ENCODE measurements at places on chromosomes 4 and X.
A peak's percentile ranks its signal among the peaks of the same experiment; 100 is the strongest.

DNA sequence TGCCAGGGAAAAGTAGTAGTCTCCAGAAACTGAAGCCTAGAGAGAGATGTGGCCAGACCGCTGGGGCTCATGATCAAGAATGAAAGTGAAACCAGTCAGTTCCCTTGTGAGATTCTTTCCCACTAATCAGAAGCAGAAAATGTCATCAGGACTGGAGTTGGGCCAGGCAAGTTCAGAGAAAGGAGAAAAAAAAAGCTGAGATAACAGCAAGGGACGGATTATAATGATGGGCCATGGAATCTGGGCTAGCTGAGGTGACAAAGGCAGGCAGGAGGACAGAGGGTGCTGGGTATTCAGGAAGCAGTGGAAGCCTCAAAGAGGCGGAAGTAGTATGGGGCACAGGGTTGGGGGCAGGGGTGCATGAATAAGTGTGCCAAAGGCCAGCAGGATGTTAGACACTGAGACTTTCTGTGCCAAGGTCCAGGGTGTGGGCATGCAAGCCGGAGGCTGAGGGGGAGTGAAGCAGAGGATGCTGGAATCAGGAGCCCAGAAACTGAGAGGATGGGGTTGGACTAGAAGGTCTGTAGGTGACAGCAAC is 2.5 kb downstream of the CXorf38 start:
- DNase-seq: peak; percentile 66

DNA sequence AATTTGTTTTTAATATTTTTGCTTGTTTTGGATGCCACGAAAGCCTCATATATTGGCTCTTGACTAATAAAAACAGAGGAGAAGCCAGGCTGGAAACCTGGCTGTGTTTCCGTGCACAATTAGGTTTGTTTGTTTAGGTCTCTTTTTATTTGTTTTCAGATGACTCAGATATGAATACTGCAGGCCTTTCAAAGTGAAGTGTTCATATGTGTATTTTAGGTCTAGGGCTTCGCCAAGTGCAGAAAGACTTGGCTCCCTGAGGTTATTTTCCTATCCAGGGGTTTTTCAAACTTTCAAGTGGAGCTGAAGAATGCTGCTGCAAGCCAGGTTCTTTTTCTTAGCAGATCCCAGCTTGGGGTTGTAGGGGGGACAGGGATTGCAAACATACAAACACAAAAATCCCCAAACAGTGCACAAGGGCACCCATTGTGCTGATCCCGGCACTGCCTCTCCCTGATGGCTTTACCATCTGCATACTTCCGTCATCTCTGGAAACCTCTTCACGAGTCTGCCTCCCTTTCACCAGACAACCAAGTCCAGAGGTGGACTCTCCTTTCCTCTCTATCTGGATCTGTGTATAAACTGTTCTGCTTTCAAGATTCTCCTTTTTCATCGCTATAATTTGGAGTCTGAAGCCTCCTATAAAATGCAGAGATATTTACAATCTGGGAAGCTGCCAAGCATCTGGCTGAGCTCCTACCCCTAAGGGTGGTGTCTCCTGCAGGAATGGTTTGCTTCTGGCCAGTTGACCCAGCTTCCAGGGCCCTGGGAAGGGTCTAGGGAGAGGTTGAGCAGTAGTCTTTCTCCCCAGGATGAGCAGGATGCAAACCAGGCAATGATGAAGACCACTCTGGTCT is 108.6 kb downstream of the SMIM20 start:
- peak; percentile 37 for DNase-seq

- no peak for DNase-seq
Observed at GRCh38 chr4:157079441-157079840, 3.5 kb downstream of the GLRB start.

GRCh38 chr4:147090486-147090885 is 144.8 kb upstream of the TTC29 start:
- no peak for DNase-seq

- no peak for DNase-seq
Observed at GRCh38 chrX:38138900-38139299, 81.8 kb downstream of the SRPX start.

DNA sequence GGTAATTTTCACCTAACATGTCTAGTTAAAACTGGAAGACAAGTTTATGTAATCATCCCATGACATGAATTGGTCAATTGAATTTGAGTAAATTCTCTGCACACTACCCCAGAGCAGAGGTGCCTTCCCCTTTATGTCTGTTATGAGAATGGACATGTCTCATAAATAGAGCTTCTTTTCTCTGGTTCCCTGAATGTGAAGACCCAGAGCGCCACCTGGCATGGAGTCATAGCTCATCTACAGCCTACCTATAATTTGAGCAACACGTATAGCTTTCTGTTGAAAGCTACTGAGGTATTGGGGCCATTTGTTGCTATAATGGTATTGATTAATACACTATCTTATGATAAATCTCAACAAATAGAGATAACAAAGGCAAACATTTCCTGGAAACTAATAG is 626.5 kb upstream of the GALNTL6 start:
- no peak for DNase-seq

GRCh38 chrX:131830400-131831184 is 192.5 kb upstream of the STK26 start:
- peak; percentile 28 for DNase-seq

DNA sequence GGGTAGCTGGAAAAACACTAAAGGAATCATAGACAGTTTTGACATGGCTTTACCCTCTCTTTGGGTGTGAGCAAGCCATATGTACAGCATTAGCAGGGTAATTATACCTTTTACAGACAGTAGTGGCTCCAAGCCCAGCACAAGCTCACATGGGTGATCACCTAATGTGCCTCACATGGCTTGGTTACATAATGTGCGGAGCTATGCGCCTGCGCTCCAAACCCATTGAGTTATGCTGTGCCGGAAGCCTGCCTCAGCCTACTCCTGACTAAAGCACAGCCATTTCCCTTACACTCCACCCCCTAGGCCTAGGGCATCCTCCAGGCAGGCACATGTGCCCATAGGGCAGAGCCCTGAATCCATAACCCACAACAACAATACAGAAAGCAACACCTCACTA is 6.5 kb upstream of the TSPAN5 start:
- no peak for DNase-seq

DNA sequence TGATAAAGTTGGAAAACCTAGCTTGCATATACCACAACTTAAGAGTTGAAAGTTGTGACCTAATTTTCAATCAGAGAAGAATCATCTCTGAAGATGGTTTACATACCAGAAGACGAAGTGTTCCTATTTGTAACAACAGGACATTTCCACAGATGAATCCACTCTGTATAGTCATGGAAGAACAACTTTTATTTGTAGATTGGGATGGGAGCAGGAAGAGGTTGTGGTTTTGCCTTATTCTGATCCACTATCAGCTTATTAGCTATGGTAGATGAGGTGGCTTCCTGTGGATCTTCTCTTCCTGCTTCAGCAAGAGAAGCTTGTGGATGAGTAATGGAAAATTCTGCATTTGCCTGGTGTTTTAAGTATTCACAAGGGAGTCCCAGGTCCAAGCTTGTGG is 18.6 kb upstream of the SUPT20HL1 start:
- DNase-seq: no peak

DNA sequence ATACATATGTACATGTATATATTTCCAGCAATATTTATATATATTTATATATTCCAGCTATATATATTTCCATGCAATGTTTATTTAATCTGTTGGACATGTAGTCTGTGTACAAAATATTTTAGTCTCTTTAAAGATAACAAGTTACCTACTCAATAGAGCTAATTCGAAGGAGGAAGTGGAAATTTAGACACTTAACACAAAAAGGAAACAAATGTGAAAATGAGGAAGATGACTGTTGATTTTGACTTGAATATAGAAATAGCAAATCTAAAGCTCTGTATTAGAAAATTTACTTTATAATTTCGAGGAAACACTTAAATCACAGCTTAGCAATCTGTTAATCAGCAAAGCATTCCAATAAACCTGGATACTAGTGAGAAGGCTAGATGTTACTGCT is 1064.4 kb downstream of the PCDH7 start:
- DNase-seq: no peak

- DNase-seq: no peak
Observed at GRCh38 chr4:52932591-52933470, 70.7 kb downstream of the RASL11B start.

DNA sequence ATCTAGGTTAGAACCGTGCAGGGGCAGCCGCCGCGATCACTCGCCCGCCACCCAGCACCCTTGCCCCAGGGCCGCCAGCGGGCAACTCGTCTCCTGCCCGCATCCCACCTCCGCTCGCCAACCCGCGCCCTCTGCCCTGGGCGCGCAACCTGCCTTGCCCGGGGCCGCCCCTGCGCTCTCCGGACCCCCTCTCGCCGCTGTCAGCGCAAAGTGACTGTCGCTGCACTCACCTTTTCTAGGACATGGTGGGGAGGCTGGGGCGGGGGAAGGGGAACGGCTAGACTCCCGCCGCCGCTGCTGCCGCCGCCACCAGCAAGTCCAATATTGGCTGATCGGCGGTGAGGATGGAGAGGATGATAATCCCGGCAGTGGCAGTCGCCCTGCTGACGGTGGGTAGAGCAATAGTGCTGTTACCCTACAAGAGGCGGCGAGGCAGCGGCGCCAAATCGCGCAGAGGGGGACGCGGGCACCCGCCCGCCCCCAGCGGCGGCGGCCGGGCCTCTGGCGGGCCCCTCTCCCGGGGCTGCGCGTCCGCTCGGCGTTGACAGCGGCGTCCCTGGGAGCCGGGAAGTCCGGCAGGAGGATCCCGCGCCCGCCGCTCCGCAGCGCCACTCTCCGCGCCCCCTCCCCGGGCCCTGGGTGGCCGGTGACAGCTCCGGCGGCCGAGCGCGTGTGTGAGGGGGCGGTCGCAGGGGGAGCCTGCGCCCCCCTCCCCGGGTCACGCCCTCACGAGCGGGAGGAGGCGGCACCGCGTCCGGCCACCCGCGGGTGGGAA is 2.3 kb upstream of the NR3C2 start:
- peak; percentile 18 for DNase-seq

GRCh38 chr4:186722796-186723291 is 812 bp downstream of the FAT1 start:
- DNase-seq: peak; percentile 65

DNA sequence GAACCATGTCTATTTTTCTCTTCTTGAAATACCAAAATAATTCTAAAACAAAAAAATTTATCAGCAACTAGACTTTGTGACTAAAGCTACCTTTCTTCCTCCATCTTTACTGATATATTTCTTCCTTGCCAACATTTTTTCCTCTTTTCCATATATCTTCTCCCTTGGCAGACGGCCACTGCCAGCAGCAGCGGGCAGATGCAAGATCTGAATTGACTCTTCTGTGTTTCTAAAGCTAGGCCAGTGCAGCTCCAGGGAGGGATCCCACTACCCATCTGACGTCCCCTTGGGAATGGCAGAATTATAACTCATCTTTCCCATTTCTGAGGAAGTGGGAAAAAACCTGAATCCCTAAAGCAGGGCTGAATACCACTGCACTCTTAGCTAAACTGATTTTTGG is 206.4 kb downstream of the NR3C2 start:
- DNase-seq: no peak

DNA sequence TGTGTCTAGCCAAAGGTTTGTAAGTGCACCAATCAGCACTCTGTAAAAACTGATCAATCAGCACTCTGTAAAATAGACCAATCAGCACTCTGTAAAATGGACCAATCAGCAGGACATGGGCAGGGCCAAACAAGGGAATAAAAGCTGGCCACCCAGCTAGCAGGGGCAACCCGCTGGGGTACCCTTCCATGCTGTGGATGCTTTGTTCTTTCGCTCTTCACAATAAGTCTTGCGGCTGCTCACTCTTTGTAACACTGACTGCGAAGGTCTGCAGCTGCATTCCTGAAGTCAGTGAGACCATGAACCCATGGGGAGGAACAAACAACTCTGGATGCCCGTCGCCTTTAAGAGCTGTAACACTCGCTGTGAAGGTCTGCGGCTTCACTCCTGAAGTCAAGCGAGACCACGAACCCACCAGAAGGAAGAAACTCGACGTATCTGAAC is 14.3 kb downstream of the HNRNPDL start:
- DNase-seq: no peak

GRCh38 chr4:121711263-121712000 is 14.7 kb upstream of the ANXA5 start:
- DNase-seq: peak; percentile 86

GRCh38 chr4:41214136-41214824 is at the start of gene APBB2:
APBB2 (minus strand) TSS chr4:41214542; CDS start chr4:41033254, 181,288 bp downstream.
- DNase-seq: peak; percentile 96

DNA sequence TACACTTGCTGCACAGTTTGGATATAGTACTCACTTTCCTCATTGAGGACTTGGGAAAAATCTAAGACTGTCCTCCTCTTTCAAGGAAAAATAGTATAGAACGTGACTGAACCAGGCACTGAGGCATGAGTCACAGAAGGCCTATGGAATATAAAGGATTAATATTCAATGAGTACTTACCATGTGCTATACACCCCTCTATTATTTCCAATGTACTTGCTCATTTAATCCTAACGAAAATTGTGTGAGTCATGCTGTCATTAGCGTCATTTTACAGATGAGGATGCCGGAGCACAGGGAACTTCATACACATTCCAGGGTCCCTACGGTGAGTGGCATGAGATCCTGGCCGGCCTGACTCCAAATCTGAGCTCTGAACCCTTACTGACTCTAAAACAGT is 2136.2 kb upstream of the TENM3 start:
- DNase-seq: no peak

GRCh38 chr4:149891426-149891825 is 75.8 kb upstream of the IQCM start:
- peak; percentile 21 for DNase-seq

GRCh38 chrX:18661273-18661672 is 10.6 kb downstream of the RS1 start:
- DNase-seq: no peak

- no peak for DNase-seq
Observed at GRCh38 chr4:142160509-142160908, 524.1 kb downstream of the IL15 start.

DNA sequence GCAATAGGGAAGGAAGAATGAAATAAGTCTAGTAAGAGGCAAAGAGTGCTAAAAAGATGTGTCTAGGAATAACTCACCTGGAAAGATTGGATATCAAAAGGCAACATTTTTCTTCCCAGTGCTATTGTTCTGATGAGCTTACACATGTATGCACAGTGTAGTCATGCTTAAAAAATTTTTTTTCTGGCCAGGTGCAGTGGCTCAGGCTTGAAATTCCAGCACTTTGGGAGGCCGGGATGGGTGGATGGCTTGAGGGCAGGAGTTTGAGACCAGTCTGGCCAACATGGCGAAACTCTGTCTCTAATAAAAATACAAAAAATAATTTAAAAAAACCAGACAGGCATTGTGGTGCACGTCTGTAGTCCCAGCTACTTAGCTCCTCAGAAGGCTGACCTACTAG is 795.8 kb upstream of the IGFBP7 start:
- no peak for DNase-seq

DNA sequence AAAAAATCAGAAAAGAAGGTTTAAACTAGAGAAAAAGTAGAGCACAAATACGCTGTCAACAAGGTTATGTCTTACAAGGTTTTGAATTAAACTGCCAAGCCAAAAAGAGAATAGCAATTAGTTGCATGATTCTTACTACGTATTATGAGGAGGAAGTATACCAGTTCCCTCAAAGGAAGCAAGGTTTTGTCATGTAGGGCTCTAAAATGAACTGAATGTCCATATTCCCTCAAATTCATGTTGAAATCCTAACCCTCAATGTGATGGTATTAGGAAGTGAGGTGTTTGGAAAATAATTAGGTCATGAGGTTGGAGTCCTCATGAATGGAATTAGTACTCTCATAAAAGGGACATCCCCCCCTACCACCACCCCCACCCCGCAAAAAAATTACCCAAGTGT is 201.0 kb downstream of the FBXW7 start:
- DNase-seq: no peak

GRCh38 chrX:29824176-29824906 is 391.0 kb upstream of the MAGEB2 start:
- no peak for DNase-seq

GRCh38 chr4:65597697-65598096 is 72.6 kb downstream of the EPHA5 start:
- DNase-seq: no peak

All from testis (tissue), 5 donors.